ENCODE measurements at places on chromosomes 3 and 15.

GRCh38 chr3:141460097-141460704 is 26.6 kb upstream of the RASA2 start:
- no peaks in the 10 kb centered on the region for H3K4me1 ChIP-seq
- no peak overlapping the region for H3K4me3 ChIP-seq
- H3K27ac ChIP-seq: no peak overlapping the region
- no peaks in the 10 kb centered on the region for H3K36me3 ChIP-seq

- H3K36me3 ChIP-seq: no peaks in the 10 kb centered on the region
- no peak overlapping the region for H3K4me3 ChIP-seq
- H3K4me1 ChIP-seq: peaks cover 10% of the 10 kb centered on the region
- H3K27me3 ChIP-seq: no peaks in the 10 kb centered on the region
- no peak overlapping the region for H3K27ac ChIP-seq
- DNase-seq: peak; percentile 20
These were observed 106.1 kb downstream of the OXNAD1 start for GRCh38 chr3:16370872-16371740.

DNA sequence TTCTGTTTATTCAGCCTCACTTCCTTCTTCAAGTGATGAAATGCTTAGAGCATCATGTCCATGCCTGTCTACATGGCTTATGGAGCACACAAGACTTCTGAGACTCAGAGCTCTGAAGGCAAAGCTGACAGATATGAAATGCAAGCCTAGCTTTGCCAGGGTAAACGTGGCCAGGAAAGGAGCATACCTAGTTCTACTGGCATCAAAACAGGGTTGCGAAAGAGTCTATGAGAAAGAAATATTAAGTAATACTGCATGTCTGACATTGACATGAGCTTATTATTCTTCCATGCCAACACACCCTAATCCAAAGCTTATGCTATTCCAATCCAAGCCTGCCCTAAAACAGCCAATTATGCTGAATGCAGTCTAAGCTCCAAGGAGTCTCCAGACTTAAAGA is 391.5 kb downstream of the ERC2 start:
- H3K36me3 ChIP-seq: no peaks in the 10 kb centered on the region
- H3K27ac ChIP-seq: no peak overlapping the region
- no peak for DNase-seq
- H3K27me3 ChIP-seq: no peaks in the 10 kb centered on the region
- no peaks in the 10 kb centered on the region for H3K4me1 ChIP-seq

DNA sequence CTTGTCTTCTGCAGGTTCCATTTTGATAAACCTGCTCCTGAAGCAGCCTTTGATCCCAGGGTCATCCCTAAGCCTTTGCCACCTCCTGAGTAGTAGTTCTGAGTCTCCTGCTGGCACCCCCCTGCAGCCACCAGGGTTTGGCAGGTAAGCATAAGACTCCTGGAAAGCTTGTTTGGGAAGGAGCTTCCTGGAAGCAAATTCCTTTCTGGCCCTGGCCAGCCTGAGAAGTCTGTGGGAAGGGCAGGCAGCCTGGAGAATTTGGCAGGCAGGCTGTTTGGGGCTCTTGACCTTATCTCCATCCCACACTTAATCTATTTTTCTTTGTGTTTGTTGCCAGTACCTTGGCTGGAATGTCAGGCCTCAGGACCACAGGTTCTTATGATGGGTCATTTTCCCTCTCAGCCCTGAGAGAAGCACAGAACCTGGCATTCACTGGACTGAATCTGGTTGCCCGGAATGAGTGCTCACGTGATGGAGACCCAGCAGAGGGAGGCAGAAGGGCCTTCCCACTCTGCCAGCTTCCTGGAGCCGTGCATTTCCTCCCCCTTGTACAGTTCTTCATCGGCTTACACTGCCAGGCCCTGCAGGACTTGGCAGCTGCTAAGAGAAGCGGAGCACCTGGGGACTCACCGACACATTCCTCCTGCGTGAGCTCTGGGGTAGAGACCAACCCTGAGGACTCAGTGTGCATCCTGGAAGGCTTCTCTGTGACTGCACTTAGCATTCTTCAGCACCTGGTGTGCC is 13.4 kb downstream of the ATRIP start:
- H3K4me1 ChIP-seq: no peaks in the 10 kb centered on the region
- no peaks in the 10 kb centered on the region for H3K36me3 ChIP-seq
- H3K27me3 ChIP-seq: no peaks in the 10 kb centered on the region
- H3K4me3 ChIP-seq: no peak overlapping the region

- H3K36me3 ChIP-seq: no peaks in the 10 kb centered on the region
- H3K27ac ChIP-seq: no peak overlapping the region
These were observed 10.4 kb downstream of the SH2D7 start for GRCh38 chr15:78102741-78103140.

All from hepatocyte (in vitro differentiated cells).